ENCODE measurements at places on chromosomes 7 and 10. TPM values are rescaled to one million over a fixed set of nuclear protein-coding genes. Genes with fewer than 3 reads are reported as not detected.
A peak's percentile ranks its signal among the peaks of the same experiment; 100 is the strongest.

GRCh38 chr7:36637417-36637816 is 86.9 kb downstream of the AOAH start:
- DNase-seq: no peak

DNA sequence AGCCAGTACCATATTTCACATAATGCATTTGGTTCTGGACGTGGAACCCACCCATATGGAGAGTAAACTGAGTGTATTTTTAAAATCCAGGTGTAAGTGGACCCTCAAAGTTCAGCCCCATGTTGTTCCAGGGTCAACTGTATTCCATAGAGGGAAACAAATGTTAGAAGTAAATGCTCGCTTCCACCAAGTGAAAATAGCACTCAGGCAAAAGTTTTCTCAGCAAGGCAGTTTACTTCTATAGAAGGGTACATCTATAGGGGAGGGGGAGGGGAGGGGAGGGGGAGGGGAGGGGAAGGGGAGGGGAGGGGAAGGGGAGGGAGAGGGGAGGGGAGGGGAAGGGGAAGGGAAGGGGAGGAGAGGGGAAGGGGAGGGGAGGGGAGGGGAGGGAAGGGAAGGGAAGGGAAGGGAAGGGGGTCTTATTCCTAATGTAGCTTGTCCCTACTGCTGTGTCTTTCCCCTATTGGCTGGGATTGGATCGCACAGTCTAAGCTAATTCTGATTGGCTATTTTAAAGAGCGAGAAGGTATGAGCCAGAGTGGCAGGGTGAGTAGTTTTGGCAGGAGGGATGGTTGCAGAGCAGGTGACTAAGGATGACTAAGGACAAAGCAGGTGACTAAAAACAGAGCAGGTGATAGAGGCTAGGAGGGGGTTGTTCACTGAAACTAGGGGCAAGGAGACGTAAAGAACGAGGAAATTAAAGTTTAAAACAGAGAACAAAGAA is 29.1 kb downstream of the GARIN1A start:
- DNase-seq: no peak

GRCh38 chr10:129476431-129476830 is 9.4 kb downstream of the MGMT start:
- DNase-seq: no peak

The AFAP1L2 gene
- total RNA-seq: not detected

The SDK1 gene
- total RNA-seq: 8.3 TPM

DNA sequence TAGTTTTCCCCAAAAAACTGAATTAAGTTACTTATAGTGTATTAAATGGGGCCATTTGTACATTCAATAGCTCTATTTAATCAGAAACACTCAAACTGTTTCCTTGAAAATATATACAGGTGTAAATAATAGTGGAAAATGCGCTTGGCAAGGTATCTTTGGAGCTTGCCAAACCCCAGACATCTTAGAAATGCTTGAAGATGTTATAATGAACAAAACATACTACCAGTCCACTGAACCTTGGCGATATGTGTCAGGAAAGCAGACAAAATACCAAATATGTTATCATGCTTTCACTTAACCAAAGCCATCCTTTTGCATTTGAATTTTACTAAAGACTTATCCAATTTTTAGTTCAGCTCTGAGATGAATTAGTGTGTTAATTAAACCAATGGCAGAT is 352.7 kb upstream of the SEMA3A start:
- DNase-seq: no peak

GRCh38 chr7:151255390-151255789 is 6.9 kb upstream of the SMARCD3 start:
- DNase-seq: no peak

GRCh38 chr10:78305311-78305710 is 271.6 kb downstream of the RPS24 start:
- no peak for DNase-seq

DNA sequence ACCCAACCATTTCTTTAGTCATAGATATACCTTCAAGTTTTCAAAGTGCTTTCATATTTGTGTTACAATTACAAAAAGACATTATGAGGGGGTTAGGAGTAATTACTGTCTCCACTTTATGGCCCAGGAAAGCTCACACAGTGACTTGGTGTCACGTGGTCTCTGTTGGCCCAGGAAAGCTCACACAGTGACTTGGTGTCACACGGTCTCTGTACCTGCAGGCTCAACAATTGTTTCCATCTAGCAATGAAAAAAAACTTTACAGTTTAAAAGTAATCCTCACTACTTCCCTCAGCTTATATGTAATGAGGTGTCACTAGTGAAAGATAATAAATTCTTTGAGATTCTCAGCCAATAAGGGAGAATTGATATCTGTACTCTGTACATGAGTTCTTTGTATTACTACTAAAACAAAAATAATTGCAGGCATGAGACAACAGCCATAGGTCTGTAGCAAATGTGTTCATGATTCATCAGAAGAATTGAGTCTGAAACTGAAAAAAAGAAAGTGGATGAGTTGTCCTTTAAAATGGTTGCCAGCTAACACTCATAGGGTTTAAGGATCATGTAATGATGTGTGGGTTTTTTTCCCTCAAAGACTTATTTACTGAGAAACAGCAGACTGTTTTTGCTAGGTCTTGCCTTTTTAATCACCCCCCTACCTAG is 10.9 kb downstream of the OGDH start:
- peak; percentile 70 for DNase-seq

- DNase-seq: no peak
Observed at GRCh38 chr7:36951257-36951697, 227.0 kb upstream of the AOAH start.

The ZNF239 gene
- total RNA-seq: 4.1 TPM

GRCh38 chr10:72097448-72098300 is 9.3 kb upstream of the SPOCK2 start:
- peak; percentile 90 for DNase-seq

DNA sequence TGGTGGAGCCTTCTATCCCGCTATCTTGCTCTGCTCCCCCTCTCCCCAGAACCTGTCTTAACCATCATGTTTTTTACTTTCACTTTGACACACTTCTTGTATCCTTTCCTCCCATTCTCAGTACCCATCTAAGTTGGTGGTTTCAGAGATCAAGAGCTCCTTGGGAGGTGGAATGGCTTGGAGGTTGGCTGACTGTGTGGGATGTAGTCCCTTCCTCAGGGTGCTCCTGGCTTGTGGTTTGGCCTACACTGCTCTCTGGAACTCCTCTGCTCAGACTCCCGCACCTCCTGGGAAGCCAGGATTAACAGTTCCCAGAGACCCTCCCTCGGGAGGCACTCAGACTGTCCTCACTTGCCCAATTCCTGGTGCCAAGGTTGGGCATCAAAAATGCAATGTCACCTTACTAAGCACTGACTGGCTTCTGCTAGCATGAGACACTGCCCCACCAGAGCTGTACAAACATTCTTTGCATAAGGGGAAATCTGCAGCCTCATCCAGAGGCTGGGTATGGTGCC is 93.1 kb upstream of the NAMPT start:
- peak; percentile 19 for DNase-seq

The CPEB3 gene
- total RNA-seq: 0.45 TPM

GRCh38 chr7:122975341-122975740 is 20.2 kb downstream of the TAS2R16 start:
- DNase-seq: peak; percentile 48

DNA sequence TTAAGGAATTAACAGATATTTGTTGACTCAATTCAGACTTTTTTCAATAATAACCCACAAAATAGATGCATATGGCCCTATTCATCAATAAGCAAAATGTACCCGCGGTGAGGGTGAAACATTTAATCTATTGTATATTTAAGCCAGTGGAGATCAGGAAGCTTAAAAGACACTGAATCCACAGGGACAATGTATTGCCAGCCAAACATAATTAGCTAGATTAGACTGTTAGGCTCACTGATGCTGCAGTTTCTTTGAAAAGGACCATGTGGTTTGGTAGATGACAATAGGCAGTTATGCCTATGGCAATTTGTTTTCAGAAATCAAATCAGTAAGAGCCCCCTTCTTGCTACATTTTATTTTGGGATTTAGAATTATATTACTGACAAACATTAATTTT is 87.3 kb upstream of the PLXDC2 start:
- DNase-seq: no peak

DNA sequence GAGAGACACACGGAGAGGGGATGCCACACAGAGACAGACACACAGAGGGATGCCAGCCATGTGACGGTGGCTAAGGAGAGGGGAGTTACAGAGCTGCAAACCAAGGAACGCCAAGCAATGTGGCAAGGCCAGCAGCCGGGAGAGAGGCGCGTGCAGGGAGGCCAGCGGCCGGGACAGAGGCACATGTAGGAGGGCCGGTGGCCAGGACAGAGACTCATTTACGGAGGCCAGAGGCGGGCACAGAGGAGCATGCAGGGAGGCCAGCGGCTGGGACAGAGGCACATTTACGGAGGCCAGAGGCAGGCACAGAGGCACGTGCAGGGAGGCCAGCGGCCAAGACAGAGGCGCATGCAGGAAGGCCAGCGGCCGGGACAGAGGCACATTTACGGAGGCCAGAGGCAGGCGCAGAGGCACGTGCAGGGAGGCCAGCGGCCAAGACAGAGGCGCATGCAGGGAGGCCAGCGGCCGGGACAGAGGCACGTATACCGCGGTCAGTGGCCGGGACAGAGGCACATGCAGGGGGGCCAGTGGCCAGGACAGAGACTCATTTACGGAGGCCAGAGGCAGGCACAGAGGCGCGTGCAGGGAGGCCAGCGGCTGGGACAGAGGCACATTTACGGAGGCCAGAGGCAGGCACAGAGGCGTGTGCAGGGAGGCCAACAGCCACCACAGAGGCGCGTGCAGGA is 40.4 kb downstream of the INSIG1 start:
- no peak for DNase-seq

- DNase-seq: no peak
Observed at GRCh38 chr7:117937049-117937752, 64.0 kb upstream of the CTTNBP2 start.

DNA sequence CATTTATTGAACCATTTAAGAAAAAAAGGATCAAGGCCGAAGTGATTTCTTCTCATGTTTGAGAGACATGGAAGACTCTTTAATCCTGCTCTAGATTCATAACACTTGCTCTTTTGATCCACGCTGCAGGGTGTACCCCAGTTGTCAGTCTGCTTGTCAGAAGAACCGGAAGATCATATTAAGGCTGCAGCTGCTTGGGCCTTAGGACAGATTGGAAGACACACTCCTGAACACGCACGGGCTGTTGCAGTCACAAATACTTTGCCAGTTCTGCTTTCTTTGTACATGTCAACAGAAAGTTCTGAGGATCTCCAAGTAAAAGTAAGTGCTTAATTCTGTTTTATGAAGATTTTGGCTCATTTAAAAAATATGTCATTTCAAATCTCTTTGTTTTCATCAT is 46.3 kb downstream of the SPAG6 start:
- DNase-seq: no peak

The GPR37 gene
- not detected for total RNA-seq

DNA sequence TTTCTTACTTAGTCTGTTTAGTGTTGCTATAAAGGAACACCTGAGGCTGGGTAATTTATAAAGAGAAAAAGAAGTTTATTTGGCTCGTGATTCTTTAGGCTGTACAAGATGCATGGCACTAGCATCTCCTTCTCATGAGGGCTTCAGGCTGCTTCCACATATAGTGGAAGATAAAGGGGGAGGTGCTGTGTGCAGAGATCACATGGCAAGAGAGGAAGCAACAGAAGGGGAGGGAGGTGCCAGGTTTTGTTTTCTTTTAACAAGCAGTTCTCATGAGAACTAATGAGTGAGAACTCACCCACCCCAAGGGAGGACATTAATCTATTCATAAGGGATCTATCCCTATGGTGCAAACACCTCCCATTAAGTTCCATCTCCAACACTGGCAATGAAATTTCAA is 17.3 kb downstream of the CYP2E1 start:
- no peak for DNase-seq

GRCh38 chr10:72736828-72737220 is 44.9 kb downstream of the MCU start:
- no peak for DNase-seq

DNA sequence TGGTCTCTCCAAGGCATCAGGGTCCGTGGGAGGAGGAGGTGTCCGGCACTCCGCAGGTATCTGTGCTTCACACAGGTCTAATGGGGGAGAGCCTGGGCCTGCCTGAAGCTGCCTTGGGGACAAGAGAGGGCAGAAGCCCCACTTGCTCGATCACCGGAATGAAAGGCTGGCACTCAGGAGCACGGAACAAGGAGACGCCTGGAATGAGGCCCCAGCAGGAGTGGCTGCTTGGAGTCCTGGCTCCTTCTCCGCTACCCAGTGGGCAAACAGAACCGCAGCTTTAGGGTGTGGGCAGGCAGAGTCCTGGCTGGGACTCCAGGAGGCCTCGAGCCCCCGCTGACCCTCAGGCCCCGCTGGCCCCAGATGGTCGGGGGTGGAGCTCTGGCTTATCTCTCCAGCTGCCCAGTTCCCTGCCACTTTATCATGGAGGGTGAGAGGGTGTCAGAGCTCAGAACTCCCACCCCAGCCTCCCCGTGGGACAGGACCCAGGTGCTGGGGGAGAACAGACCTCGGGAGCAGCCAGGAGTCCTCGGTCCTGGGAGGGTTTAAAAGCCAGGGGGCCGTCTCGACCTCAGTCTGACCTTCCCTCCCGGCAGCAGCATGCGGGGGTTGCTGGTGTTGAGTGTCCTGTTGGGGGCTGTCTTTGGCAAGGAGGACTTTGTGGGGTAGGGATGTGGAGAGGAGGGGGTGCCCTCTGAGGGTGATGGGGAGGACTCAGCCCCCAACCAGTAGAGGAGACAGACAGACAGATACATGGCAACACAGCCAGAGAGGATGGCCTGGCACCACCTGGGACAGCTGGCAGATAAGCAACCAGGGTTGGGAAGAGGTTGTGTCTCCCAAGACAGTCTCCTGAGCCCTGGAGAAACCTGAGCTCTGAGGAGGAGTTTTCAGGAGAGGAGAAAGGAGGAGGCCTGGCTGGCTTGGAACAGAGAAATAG is at the start of gene CPA1:
TSS of gene CPA1 (plus strand) at position 574 of the 940 bp plus-strand sequence. CDS start at position 601, 27 bp downstream.
- DNase-seq: peak; percentile 36

DNA sequence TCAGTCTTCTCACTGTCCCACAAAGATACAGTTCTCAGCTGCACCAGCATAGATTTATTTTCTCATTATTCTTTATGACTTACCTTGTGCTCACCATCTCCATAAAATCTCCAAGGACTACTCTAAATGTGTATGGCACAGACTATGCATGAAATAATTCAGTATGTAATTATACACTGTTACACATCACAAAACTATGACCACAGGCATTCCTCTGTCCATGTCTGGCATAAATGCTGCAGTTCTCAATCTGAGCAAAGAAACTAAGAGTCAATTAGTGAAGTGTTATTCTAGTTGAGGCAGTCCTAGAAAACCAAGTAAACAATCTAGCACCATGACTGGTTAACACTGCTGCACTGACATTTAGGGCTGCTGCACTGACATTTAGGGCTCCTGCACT is 2.7 kb downstream of the CYCS start:
- DNase-seq: peak; percentile 52

The TMEM168 gene
- total RNA-seq: 13.7 TPM

GRCh38 chr7:55366461-55367070 is 1.4 kb downstream of the LANCL2 start:
- peak; percentile 27 for DNase-seq

The TRIL gene
- total RNA-seq: 0.32 TPM

DNA sequence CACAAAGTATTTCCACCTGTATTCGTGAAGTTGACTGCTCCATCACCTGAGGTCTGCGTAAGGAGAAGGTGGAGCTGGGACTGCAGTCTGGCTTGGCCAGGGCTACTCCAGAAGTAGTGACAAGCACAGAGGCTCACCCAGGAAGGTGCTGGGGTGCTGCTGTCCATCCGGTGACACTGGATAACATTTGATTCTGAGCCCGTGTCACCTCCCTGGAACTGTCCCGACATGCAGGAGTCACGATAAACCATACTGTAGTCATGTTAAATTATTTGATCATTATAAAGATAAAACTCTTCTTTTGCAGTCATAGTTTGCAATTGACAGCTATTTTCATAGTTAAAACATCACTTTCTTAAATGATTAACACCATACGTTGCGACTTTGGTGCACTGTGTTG is 28.7 kb upstream of the GALNTL5 start:
- DNase-seq: no peak

Data from LHCN-M2 (cell line).